ENCODE measurements at places on chromosomes 5 and 9. TPM values are rescaled to one million over a fixed set of nuclear protein-coding genes. Genes with fewer than 3 reads are reported as not detected.

The PARP8 gene
- 252 TPM for total RNA-seq

The GPX3 gene
- 1.6 TPM for total RNA-seq

The KIF3A gene
- 13.8 TPM for total RNA-seq

The PLAC8L1 gene
- 1.4 TPM for total RNA-seq

The TRIO gene
- total RNA-seq: 8.1 TPM

The IL31RA gene
- total RNA-seq: not detected

The C7 gene
- total RNA-seq: not detected

The LRRC19 gene
- not detected for total RNA-seq

The ARL15 gene
- total RNA-seq: 11.7 TPM

The PCDHGA8 gene
- total RNA-seq: not detected

The S1PR3 gene
- 0.13 TPM for total RNA-seq

The CBY3 gene
- not detected for total RNA-seq

The DNAH5 gene
- not detected for total RNA-seq

The FYB1 gene
- 428 TPM for total RNA-seq

The CMBL gene
- total RNA-seq: 0.80 TPM

The CD180 gene
- 0.38 TPM for total RNA-seq

The NR4A3 gene
- total RNA-seq: 1.5 TPM

The NR5A1 gene
- not detected for total RNA-seq

The MLANA gene
- total RNA-seq: not detected

The HEMGN gene
- total RNA-seq: 3.7 TPM

The MARVELD2 gene
- 0.43 TPM for total RNA-seq

The FRRS1L gene
- total RNA-seq: not detected

The NR6A1 gene
- 0.19 TPM for total RNA-seq

The TXN gene
- total RNA-seq: 53.9 TPM

The IFNA1 gene
- total RNA-seq: not detected

The UNC13B gene
- 0.86 TPM for total RNA-seq

The ROR2 gene
- total RNA-seq: 0.18 TPM

The TIFAB gene
- not detected for total RNA-seq

The TAF11L5 gene
- not detected for total RNA-seq

The WNT8A gene
- not detected for total RNA-seq

The LRRC70 gene
- 4.2 TPM for total RNA-seq

The ARAP3 gene
- total RNA-seq: 1.2 TPM

The IFNK gene
- total RNA-seq: not detected

The SPINK6 gene
- not detected for total RNA-seq

The PPIP5K2 gene
- 40.1 TPM for total RNA-seq

The SAXO1 gene
- total RNA-seq: not detected

The C9 gene
- total RNA-seq: not detected

The PLPP6 gene
- total RNA-seq: 6.7 TPM

The CEL gene
- 7.9 TPM for total RNA-seq

Measured in T-cell (primary cell).